ENCODE measurements at places on chromosomes 2 and 18.

DNA sequence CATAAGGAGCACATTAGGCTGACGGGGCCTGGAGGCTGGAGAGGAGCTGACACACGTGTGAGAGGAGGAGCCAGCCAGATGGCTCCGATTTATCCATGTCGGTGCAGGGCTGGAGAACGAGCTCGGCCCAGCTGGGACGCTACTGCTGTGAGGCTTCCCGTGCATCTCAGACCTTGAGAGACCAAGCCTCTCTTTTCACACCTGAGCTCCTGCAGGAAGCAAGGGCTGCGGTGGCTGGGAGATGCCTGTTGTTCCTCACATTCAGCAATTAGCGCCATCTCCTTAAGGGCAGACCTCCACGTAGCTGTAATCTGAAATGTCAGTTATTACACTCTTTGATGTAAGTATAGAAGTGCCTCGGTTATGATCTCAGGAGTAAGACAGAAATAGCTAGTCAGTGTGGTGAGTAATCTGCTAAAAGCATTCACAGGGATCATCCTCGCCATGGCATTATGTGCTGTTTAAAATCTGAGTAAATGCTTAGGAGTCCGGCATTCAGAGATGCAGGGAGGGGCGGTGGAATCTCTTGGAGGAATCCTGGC lies 107.9 kb downstream of the PRKCE start:
- no peak for DNase-seq

DNA sequence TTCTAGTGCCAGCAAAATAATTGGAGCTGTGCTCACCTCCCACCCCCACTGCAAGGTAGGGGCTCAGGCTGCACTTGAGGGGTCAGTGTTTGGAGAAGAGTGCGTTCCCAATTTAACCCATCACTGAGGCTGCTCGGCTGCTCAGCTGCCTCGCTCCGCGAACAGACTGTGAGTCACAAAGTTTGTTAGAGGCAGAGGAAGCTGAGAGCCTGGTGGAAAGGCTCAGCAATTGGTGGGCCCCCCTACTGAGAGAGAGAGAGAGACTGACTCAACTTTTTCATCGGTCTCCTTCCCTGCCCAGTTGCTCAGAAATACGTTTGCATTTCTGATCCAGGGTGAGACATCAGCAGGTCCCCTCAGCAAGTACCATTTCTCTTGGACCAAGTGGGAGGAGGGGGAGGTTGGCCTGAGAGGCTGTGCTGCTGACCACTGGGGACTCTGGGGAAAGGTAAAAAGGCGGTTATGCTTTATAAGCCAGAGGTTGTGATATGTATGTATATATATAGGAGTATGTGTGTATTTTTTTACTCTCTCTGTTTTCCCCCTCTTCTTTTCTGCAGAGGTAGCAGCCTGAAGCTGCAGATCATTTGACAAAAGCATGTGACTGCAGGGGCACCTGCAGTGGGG lies 1.5 kb downstream of the EFR3B start:
- no peak for DNase-seq

DNA sequence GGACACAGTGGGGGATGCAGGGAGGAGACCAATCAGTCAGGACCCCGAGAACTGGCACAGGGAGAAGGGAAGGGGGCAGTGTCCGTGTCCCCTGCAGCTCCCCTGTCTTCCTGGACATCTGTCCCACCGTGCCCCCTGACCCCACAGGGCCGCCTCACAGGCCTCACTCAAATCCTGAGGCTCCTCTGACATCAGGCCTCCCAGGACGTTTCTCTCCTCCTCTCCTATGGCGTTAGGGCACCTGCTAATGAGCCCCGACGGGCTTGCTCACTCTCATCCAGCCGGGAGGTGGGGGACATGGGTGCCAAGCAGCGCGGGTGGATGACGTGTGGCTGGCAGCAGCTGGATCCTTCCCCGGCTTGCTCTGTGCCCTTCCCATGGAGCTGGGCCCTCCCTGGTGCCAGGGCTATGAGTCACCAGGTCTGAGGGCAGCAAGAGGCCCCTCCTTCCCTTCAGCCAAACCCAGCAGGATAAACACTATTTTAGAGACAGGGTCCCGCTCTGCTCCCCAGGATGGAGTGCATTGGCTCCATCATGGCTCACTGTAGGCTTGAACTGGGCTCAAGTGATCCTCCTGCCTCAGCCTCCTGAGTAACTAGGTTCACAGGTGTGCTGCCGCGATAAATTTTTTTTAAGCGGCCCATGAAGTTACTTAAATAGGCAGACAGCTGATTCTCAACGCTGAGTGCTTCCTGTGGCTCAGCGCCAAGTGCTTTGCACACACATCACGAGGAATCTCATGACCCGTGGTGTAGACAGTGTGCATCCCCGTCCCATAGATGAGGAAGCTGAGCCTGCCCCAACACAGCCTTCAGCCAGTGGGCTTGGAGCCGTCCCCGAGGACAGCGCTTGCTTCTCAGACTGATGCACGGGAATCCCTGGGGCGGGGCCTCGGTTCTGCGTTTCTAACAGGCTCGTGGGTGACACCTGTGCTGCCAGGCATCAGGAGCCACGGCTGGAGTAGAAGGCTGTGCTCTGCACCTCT lies 64.5 kb upstream of the HDAC4 start:
- DNase-seq = no peak

DNA sequence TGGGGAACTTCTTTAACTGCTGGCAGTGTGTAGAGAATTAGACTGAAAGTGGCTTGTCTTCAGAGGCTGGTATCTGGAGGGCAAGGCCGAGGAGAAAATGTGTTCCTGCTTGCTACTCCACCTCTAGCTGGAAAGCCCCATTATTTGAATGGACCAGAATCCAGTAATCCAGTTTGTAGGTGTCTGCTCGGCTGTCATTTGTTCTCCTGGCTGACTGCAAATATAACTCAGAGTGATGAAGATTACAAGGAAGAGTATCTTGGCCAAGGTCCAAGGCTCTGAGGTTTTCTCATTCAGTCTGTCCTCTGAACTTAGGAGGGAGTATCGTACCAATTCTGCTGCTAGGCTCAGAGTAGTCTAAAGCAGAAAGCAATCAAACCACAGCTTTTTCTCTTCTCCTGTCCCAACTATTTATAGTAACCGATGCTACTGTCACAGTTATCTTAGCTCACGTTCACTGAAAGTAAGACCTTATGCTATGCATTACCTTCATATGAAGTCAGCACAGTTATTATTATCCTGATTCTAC lies 228.6 kb downstream of the SETBP1 start:
- no peak for DNase-seq

DNA sequence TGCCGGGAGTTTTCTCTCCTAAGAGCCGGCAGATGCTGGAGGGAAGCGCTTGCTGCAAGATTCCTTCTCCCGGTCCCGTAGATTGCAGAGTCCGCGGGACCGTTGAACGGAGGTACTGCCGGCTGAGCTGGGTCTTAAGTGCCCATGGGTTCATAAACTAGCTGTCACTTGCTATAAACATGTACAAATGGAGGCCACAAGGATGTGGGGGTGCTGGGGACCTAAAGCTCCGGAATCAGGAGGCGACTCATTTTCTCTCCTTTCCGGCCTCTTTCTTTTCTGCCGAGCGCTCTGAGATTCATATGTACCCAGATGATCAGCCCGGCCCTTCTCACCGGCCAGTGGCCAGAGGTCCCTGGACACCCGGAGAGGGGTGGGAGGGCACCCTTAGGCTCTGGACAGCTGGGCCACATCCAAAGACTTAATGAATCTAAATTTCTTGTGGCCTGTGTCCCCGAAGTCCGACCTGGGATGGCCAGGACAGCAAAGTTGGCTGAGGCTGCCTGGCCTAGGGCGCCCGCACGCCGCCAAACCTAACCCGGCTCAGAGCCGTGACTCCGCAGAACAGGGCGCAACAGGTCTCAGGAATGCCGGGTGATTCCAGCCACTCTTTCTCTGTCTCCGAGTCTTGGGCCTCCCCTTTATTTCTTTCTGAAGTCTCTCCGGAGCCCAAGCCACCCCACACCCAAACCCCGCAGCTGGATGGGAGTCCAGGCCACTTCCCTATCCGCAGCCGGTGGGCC lies 2.4 kb upstream of the PAX3 start:
- no peak for DNase-seq

DNA sequence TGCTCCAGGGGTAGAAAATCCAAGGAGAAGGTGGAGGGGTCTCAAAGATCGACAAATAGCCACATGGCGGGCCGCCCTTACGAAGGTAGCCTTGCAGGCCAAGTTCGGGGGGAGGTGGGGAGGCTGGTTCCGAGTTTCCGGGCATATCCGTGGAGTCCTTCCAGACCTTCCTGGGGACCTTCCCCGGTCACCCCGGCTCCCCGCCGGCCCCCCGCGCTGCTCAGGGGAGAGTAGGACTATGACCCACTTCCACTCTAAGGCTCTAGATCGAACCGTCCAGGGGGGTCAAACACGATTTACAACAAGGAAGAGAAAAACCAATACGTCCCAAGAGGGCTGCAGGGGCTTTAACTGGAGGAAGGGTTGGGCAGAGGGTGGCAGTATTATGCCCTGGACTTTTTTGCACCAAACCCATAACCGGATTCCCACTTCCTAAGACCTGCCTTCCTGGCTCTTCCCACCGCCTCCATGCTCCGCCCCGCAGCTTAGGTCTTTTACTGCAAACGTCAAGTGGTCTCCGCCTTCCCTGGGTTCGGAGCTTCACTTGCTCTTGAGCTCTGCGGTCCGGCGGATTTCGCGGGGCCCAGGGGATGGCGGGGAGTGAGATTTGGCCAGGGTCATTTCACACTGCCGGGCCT lies 779 bp upstream of the LYPD6 start:
- no peak for DNase-seq

DNA sequence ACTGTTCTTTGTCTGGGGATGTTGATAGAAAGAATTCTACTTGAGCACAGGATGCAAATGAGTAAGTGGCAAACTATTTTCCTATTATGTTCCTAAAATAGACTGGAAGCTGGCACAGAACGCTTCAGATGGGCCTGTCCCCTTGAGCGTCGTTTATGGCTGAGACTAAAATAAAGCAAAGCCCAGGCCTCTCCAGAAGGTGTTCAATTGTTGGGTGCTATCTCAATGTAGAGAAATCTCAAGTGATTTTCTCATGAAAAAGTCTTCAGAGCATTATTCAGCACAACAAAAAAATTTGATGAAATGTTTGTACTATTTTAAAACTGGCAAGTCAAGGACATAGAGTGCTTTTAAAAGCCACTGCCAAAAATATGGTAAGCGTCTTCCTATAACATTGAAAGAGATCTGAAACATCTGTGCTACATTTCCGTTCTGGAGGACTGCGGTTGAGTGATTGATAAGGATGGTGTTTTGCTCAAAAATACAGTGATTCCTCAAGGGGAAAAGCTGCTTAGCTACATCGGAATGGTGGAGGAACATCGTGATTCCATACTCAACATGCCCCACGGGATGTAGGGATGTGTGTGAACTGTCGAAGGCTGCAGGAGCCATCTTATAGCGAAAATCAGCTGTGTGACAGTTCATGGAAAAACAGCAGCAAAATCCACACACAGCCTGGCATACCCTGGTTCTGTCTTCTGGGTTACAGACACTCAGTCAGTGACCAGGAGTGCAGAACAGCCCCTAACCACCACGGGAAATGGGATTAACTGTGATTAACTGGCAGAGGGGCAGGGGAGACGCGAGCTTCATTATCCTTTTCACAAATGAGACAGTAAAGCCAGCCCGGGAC lies 10.4 kb upstream of the LRRFIP1 start:
- DNase-seq = no peak

DNA sequence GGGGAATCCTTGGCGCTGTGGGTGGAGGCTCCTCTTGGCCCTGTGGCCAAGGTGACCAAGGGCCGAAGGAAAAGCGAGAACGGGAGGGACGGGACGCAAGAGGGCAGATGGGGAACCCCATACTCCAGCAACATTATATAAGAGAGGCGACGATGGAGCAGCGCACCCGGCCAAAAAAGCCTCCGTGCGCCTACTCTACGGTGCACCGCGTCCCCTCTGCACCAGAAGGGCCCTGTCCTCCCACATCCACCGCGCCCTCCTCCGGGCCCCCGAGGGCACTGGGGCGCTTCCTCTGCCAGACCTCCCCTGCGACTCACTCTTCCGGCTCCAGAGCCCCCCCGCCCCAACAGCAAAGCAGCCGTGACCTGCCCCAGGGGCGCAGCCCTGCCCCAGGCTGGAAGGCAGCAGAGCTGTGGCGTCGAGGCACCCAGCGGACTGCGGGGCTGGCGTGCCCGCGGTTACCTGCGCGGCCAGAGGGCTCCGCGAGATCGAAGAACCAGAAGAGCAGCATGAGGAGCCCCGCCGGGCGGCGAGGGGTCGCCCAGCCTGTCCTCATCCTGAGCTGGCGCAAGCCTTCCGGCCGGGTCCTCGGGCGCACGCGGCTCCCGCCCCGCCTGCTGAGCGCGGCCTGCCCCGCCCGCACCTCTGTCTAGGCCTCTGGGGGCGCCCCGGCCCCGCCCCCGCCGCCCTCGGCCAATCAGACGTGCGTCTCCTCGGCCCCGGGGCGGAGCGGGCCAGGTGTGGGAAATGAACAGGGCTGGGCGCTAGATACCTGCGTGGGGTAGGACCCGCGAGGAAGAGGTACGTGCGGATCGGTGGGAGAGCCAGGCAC lies 106.3 kb upstream of the CD302 start:
- peak; percentile 52 for DNase-seq

- no peak for DNase-seq
Observed at GRCh38 chr2:105782123-105782522, 37.4 kb downstream of the NCK2 start.

DNA sequence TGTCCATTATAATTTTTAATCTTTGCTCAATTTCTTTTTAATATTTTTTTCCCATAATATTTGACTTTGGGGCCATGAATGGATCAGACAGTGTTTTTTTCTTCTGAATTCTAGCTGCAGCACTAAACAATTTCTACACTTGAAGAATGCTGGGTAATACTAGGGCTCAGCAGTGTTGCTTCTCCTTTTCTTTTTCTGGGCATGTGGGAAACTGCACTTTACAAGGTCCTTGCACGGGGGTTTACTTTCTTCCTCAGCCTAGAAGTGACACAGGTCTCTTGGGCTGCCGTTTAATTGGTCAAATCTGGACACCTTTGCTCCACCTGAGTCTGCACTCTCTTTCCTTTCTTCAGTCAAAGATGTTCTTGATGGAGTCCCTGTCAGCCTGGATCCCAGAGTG lies 135.4 kb upstream of the APCDD1 start:
- no peak for DNase-seq

GRCh38 chr2:231415029-231415428 lies 19.5 kb downstream of the B3GNT7 start:
- DNase-seq = no peak

DNA sequence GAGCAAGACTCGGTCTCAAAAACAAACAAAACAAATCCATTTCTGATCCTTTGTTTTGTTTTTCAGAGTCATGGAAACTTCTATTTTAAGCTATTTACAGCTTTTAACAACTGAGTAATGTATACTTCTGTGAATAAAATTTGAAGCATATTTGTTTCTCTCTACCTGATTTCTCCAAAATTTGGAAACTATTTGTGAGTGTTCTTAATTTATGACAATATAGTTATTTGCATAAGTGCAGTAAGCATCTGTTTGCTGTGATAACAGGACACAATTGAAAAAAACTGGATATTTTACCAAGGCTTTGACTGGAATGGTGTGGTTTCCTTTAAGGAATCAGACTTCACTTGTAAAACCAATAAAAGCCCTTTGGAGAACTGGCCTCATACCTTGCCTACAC lies 53.3 kb upstream of the GULP1 start:
- DNase-seq = no peak

DNA sequence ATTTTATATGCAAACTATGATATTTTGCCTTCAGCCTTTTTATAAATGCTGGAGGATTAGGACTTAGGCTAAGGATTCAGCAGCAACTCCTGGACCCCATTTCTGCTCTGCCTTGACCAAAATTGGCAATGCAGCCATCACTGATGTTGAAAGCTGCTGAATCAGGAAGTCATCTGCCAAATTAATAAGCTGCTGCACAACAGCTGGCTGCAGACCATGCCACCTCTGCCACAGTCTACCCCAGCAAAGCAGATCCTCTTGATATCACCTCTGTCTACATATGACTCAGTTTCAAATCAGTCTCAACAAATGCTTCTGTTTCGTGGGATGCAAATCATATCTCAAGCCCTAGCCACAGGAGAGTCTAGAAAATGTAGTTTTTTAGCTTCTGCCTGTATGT lies 7.1 kb upstream of the SOS1 start:
- DNase-seq = peak; percentile 15
